ENCODE measurements at places on chromosomes 6 and 20.

- ATAC-seq = no peak
Measured at GRCh38 chr6:162637317-162637716, 90.2 kb downstream of the PRKN start.

- ATAC-seq = no peak
Measured at GRCh38 chr6:129902681-129903080, 41.6 kb upstream of the TMEM244 start.

DNA sequence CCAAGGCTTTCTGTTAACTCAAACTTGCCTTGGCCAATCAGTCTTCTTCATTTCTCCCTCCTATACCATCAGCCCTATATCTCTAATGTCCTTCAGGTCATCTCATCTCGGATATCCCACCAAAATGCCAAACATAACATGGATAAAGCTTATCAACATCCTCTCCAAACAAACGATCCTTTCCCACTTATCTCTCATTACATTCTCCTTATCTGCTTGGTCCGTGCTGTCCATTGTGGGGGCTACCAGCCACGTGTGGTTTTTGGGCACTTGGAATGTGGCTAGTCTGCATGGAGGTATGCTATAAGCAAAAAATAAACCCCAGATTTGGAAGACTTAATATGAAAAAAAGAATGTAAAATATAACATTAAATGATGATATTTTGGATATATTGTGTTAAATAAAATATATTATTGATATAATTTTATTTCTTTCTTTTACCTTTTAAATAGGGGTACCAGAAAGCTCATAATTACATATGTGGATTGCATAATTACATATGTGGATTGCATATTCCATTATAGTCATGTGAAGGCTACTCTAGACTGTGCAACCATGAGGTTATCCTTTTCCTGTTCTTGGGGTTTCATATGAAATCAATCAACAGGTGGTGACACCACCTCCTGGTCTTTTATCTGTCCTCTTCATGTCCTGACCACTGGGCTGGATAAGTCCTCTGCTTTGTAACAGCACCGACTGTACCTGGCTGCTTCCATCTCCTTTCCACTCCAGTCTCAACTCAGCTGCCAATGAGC lies 123.0 kb downstream of the CD83 start:
- no peak for ATAC-seq

GRCh38 chr6:118198746-118199145 lies 291.7 kb downstream of the SLC35F1 start:
- no peak for ATAC-seq

- no peak for ATAC-seq
Measured at GRCh38 chr6:164168595-164168994, 754.1 kb downstream of the QKI start.

GRCh38 chr6:41677124-41677921 lies 39.1 kb downstream of the MDFI start:
- no peak for ATAC-seq

DNA sequence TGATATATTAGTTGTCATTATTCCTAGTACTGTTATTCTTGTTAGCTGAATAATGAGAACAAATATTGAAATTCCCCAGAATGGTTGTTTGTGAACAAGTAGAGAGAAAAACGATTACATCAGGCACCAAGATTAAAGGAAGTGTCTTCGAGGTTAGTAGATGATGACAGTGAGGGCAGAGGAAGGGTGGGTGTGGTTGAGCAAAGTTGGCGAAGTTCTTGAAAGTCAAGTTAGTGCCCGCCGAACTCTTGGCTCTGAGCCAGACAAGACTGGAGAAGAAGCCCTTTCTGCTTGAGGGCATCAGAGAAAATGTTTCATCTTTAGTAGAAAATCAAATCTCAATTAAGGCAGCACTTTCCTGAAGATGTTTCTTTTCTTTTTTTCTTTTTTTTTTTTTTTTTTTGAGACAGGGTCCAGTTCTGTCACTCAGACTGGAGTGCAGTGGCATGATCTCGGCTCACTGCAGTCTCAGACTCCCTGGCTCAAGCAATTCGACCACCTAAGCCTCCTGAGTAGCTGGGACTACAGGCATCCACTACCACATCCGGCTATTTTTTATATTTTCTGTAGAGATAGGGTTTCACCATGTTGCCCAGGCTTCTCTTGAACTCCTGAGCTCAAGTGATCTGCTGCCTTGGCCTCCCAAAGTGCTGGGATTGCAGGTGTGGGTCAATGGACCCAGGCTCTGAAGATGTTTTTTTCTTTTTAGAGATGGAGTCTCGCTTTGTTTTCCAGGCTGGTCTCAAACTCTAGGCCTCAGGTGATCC lies 77.1 kb downstream of the SGK1 start:
- ATAC-seq = no peak

DNA sequence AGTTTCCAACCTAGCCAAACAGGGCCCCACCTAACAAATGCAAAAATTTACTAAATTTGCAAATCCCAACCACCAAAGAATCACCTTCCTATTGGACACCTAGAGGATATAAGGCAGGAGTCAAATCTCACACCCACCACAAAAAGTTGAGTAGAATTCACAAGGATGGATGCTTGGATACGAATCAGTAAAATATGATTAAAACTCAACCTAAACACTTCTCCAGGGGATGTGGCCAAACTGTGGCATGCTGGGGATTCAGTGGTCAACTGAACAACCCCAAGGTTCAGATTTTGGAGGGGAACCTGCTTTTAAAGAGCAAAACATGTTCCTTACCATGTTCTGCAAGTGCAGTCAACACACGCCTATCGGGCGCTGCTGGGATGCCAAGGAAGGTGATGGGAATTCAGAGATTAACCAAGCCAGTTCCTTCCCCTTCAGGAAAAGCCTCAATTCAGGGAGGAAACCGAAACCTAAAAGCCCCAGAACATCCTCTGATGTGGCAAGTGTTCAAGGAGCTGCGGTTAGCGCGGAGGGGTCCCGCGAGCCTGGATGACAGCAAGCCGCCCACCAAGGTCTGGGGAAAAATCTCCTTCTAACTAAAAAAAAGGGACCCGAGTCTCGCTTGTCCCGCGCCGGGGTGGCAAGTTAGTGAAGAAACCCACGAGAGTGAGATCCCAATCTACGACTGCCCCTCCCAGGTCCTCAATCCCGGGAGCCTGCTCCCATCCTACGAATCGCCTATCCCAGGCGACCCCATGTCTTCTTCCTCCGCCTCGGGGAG lies 902 bp downstream of the SAMHD1 start:
- ATAC-seq = no peak

DNA sequence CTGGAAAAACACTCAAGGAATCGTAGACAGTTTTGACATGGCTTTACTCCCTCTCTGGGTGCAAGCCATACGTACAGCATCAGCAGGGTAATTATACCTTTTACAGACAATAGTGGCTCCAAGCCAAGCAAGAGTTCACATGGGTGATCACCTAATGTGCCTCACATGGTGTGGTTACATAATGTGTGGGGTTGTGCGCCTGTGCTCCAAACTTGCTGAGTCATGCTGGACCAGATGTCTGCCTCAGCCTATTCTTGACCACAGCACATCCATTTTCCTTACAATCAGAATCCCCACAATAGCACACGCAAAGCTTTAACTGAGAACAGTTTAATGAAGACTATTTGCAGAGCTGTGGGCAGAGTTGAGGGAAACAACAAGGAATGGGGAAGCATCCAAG lies 74.5 kb downstream of the ALDH8A1 start:
- ATAC-seq = no peak

GRCh38 chr6:132685009-132685408 lies 26.0 kb upstream of the TAAR1 start:
- no peak for ATAC-seq

GRCh38 chr6:79630883-79631692 lies at the start of gene SH3BGRL2:
SH3BGRL2 (plus strand) TSS chr6:79631329; CDS start chr6:79631462, 133 bp downstream.
- ATAC-seq = peak; percentile 90

- no peak for ATAC-seq
Measured at GRCh38 chr6:30071858-30072257, 3.7 kb downstream of the RNF39 start.

GRCh38 chr20:37042986-37043972 lies 52.5 kb downstream of the RBL1 start:
- ATAC-seq = no peak

- no peak for ATAC-seq
Measured at GRCh38 chr20:17023806-17024205, 203.0 kb upstream of the PCSK2 start.

- no peak for ATAC-seq
Measured at GRCh38 chr20:58076405-58076804, 152.0 kb downstream of the ANKRD60 start.

GRCh38 chr6:43278524-43279078 lies 19.5 kb upstream of the SLC22A7 start:
- ATAC-seq = no peak
